Pericardium fibroblast (primary cell): ENCODE measurements at places on chromosomes 6 and 20. TPM values are rescaled to one million over a fixed set of nuclear protein-coding genes. Genes with fewer than 3 reads are reported as not detected.

The TRIM40 gene
- not detected in 2 replicates for total RNA-seq

The C20orf202 gene
- total RNA-seq = 0.58 TPM in 1 of 2 replicates, not detected in the other

The NRSN1 gene
- total RNA-seq = not detected in 2 replicates

The ACAT2 gene
- total RNA-seq = 36.9 and 55.0 TPM in 2 replicates

The ADGB gene
- total RNA-seq = not detected in 2 replicates

The ZNF165 gene
- total RNA-seq = under 0.01 TPM in 1 of 2 replicates, not detected in the other

The PHACTR1 gene
- 0.26 and 1.1 TPM in 2 replicates for total RNA-seq

The GHRH gene
- not detected in 2 replicates for total RNA-seq

The TCP11 gene
- total RNA-seq = not detected in 2 replicates

The ISM1 gene
- 0.82 TPM in 1 of 2 replicates, not detected in the other for total RNA-seq

The PREP gene
- total RNA-seq = 13.9 and 14.2 TPM in 2 replicates

The NR2E1 gene
- not detected in 2 replicates for total RNA-seq

The CNR1 gene
- 0.93 and 8.3 TPM in 2 replicates for total RNA-seq

The MEP1A gene
- total RNA-seq = not detected in 2 replicates

The SLC22A2 gene
- not detected in 2 replicates for total RNA-seq

The IL17F gene
- not detected in 2 replicates for total RNA-seq

The NKAIN2 gene
- 0.09 TPM in 1 of 2 replicates, not detected in the other for total RNA-seq

The PFDN4 gene
- 36.2 and 40.3 TPM in 2 replicates for total RNA-seq

The TP53TG5 gene
- not detected in 2 replicates for total RNA-seq

The SAMD5 gene
- total RNA-seq = 0.60 and 1.3 TPM in 2 replicates

The PRPH2 gene
- total RNA-seq = 3.0 and 3.1 TPM in 2 replicates

The C6orf163 gene
- 0.09 and 0.12 TPM in 2 replicates for total RNA-seq

The HACE1 gene
- 8.1 and 9.1 TPM in 2 replicates for total RNA-seq

The SLPI gene
- 1.7 and 19.5 TPM in 2 replicates for total RNA-seq

The LGSN gene
- 0.09 and 0.93 TPM in 2 replicates for total RNA-seq

The BMP5 gene
- total RNA-seq = 0.17 TPM in 1 of 2 replicates, not detected in the other

The TNXB gene
- 108 and 240 TPM in 2 replicates for total RNA-seq

The RAB32 gene
- total RNA-seq = 95.8 and 133 TPM in 2 replicates

The NHLRC1 gene
- total RNA-seq = 1.5 and 1.6 TPM in 2 replicates

The NUS1 gene
- total RNA-seq = 12.7 and 15.1 TPM in 2 replicates

The MYBL2 gene
- 2.6 and 2.7 TPM in 2 replicates for total RNA-seq

The SNRNP48 gene
- 6.8 and 7.8 TPM in 2 replicates for total RNA-seq

The POU5F1 gene
- 0.23 TPM in 1 of 2 replicates, not detected in the other for total RNA-seq

The LRRN4 gene
- 1.0 and 12.4 TPM in 2 replicates for total RNA-seq

The TAGAP gene
- not detected in 2 replicates for total RNA-seq

The SLC35F1 gene
- total RNA-seq = under 0.01 TPM in 1 of 2 replicates, not detected in the other

The KCNQ2 gene
- not detected in 2 replicates for total RNA-seq

The CCN5 gene
- 2.1 and 16.2 TPM in 2 replicates for total RNA-seq

The CCR6 gene
- not detected in 2 replicates for total RNA-seq

The TAAR2 gene
- total RNA-seq = not detected in 2 replicates

The LRRC73 gene
- 0.35 and 1.5 TPM in 2 replicates for total RNA-seq

The PRICKLE4 gene
- 0.43 and 0.82 TPM in 2 replicates for total RNA-seq
